ENCODE measurements at places on chromosomes 12 and 14.

DNA sequence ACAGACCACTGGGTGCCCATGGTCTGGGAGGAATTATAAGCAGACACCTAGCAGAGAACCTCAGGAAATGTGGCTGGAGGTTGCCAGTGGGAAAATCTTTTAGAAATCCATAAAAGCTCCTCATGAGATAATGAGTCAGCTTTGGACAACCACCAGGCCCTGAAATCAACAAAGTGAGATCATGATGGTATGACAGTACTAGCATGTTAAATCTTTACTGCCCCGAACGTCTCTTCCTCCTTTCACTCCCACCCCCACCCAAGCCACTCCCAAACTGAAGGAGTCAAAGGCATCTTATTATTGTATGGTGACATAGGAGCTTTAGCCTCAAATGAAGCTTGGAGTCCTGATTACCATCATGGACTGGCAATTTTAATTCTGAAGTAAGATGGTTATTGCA is 240.0 kb downstream of the DIO2 start:
- DNase-seq: no peak

GRCh38 chr12:90102957-90103652 is 394.5 kb upstream of the ATP2B1 start:
- no peak for DNase-seq

DNA sequence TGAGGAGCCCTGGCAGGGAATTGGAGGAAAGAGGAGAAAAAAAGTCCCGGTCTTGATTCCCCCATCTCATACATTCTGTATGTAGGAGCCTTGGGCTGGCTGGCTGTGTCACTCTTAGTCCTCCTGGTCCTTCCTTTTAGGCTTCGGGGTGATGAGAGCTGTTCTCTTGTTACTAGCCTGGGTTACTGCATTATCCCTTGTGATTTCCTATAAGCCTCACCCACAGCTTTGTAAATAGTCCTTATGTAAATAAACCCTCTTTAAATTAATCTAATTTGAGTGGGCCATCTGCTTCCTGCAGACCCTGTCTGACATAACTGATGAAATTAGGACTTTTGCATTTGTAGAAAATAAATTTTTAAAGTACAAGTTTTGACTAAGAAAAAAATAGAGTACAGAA is 19.2 kb downstream of the DNM1L start:
- no peak for DNase-seq

GRCh38 chr12:39003541-39004155 is 98.3 kb upstream of the CPNE8 start:
- DNase-seq: no peak

GRCh38 chr12:104911942-104912341 is 46.1 kb downstream of the SLC41A2 start:
- DNase-seq: no peak

DNA sequence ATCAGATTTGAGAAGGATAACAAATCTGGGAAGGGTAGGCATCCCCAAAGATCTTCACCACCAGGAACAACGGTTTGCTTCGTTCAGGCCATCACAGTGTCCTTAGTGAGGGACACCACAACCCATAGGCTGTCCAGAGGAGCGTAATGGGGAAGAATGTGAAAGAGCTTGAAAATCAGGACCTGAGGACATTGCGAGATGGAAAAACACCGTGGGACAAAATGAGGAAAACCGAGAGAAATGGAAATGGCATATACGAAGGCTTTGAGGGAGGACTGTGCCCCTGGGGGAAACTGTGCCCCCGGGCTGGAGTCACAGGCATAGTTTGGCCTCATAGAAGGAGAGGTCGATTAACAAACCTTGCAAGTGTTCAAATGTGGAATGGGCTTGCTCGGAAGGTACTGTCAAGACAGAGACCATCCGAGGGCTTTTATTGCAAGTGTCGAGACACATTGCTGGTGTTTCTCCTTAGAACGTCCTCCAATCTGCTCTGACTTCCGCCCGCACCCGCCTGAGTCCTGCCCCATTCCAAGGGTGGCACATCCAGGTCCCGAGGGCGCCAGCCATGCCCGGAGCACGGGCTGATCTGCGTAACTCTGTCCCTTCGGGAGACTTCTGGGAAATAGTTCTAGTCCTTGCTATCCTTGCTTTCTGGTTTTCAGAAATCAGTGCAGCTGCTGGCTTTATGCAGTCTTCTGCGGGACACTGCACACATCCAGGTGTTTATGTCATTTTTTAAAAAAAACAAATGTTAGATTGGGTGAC is 885 bp upstream of the PALS1 start:
- DNase-seq: no peak

DNA sequence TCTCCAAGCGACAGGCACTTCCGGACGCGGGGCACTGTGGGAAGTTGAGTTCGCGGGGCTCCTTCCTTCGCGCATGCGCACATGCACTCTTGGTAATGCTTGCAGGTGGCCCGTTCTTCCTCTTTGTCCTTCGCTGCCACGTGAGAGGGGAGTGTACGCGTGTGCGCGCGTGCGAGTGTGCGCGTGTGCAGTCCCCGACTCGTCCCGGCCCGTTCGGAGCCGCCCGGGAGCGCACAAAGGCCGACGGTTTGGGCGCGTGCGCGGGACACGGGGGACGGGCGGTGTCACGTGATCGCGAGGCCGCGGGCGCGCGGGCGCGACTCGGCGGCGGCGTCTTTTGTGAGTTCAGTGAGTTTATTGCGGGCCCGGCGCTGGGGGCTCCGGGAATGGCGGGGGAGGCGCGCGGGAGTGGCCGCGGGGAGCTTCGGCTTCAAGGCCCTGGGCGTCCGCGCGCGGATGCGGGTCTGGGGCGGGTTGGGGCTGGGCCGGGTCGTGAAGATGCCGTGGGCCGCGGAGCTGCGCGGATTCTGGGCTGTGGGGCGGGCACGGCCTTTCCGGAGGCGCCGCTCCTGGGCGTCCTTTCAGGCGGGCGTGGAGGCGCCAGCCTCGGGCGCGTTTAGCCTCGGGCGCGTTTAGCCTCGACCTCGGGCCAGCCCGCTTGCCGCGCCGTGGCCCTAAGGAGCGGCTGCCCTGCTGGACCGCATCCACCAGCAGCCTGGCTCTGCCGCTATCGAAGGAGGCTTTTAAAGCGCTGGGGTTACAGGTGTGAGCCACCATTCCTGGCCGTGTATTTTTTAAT is at the start of gene ZNF84:
TSS of gene ZNF84 (plus strand) at position 303 of the 799 bp plus-strand sequence. CDS start 3,959 bp downstream, outside the sequence.
- peak; percentile 78 for DNase-seq

GRCh38 chr12:15716581-15716980 is 72.6 kb downstream of the EPS8 start:
- no peak for DNase-seq
